Myocyte (in vitro differentiated cells): ENCODE measurements at places on chromosomes 11 and 22.

DNA sequence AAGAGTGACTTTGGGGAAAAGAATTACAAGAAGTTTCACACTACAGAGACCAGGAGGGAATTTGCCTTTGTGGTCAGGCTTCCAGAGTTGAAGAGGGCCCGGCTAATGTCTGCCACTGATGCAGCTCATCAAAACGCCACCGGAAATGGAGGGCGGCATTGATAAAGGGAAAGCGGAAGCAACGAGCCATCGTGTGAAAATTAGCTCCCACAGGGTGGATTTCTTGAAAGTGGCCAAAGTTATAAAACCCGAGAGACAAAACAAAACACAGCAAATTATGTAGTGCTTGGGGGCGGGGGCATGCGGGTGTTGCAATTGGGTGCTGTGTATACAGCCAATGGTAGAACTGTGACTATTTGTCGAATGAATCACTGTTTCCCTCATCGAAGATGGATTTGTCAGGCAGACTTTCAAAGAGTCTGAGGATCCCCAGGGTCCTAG lies 113.0 kb downstream of the ADAMTS15 start:
- DNase-seq: no peak

- no peak for DNase-seq
Observed at GRCh38 chr22:49583886-49584505, 243.7 kb downstream of the BRD1 start.

DNA sequence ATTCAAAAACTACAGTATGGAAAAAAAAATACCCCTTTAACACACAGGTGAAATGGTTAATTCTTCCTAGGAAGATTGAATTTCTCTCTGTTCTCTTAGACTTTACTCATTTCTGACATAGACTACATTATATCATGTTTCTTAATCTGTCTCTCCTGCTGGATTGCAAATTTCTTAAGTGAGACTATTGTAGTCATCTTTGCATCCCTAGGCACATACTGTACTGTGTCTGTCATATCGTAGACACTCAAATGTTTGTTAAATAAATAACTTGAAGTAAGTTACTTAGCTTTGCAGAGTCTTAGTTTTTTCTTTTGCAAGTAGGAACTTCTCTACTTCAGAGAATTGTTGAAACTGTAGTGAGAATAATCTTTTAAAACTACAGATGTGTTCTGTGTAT lies 58.7 kb downstream of the FAM83F start:
- DNase-seq: no peak

DNA sequence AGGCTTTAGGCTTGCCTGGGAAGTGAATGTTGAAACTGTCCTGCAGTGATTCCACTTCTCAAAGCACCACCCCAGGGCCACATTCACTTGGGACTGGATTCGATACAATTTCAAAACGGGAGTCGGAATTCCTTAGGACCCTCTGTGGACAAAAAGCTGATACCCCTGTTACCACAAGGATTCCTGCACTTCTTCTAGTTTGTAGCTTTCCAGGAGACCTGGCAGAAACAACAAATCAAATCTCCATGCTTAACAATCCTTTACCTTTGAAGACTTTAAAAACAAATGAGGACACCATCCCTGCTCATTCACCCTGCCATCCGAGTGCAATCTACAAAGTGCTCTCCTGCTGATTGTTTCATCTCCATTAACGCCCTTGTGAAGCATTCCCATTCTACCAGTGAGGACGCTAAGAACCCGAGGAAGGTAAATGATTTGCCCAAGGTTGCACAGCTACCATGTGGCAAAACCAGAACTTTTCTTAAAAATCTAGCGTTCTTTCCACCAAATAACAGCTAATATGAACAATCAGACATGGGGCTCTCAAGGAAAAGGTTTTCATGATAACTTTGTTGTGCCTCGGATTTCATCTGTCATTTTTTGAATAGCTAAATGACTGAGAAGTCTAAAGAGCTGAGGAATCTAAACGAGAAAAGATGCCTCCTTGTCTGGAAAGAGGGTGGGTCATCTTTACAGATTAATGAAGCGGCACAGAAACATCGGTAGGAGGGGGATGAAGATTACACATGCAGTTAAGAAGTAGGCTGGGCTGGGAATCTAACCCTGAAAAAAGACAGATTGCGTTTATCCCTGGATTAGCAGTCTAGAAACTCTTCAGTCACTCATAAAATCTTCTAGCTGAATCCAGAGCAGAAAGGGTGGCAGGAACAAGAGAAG lies 720 bp upstream of the MPZL2 start:
- no peak for DNase-seq

- no peak for DNase-seq
Observed at GRCh38 chr11:59643390-59643789, 25.4 kb downstream of the PATL1 start.

DNA sequence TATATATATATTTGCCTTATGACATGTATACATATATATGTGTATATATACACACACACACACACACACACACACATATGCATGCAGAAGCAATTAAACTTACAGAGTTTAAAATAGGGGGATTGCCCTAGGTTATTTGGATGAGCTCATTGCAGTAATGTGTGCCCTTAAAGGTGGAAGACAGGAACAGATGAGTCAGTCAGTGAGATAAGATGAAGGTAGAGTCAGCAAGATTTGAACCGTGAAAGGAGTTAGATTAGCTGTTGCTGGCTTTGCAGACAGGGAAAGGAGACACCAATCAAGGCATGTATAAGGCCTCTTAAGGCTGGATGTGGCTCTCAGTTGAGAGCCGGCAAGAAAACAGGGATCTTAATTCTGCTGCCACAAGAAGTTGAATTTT lies 902.4 kb upstream of the RAG2 start:
- DNase-seq: no peak

DNA sequence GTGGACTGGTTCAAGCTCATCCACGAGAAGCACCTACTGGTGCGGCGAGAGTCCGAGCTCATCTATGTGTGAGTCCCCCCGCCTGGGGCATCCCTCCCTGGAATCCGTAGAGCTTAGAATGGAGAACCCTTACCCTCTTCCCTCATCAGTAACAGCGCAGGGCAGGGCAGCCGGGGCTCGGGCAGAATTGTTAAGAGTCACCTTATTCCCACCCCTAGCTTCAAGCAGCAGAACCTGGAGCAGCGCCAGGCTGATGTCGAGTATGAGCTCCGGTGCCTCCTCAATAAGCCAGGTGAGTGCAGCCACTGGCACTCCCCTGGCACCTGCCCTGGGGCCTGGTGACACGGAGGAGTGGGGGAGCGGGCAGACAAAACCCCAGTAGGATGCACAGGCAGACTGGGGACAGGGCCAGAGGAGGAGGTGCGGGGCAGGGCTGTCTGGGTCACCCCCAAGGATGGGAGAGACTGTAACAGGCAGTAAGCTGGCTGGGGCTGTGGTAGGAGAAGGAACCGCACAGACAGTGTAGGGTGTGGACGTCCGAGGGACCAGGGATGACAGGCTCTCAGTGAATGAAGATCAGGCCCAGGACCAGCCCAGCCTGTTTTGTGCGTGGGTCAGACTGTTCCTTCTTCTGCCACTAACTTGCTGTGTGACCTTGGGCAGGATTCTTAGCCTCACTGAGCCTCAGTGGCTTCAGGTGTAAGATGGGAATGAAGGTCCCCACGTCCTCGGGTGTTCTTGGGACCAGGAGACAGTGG lies 20.4 kb downstream of the C22orf23 start:
- DNase-seq: no peak

DNA sequence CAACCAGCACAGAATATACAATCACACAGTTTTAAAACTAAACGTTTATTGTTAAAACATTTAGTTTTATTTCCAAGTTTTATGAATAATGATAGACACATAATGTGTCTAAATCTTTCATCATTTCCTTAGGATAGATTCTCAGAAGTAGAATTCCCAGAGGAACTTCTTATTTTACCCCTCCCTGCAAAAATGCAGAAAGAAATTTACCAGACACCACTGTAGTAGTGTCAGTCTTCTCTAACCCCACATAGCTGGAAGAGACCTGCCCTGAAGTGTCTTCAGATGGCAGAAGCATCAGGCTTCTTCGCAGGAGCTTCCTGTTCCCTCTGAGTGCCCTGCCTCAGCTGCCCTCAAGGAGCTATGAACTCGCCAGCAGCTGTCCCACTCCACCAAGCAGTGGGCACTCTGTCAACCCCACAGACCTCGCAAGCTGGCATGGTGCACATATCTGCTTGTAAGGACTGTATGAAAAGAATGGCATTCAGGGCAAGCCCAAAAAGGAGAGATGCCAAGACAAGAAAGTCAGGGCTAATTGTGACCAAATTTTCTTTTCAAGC lies 28.5 kb upstream of the PAK1 start:
- peak; percentile 96 for DNase-seq

GRCh38 chr11:124745835-124746620 lies 6.0 kb downstream of the VSIG2 start:
- no peak for DNase-seq

DNA sequence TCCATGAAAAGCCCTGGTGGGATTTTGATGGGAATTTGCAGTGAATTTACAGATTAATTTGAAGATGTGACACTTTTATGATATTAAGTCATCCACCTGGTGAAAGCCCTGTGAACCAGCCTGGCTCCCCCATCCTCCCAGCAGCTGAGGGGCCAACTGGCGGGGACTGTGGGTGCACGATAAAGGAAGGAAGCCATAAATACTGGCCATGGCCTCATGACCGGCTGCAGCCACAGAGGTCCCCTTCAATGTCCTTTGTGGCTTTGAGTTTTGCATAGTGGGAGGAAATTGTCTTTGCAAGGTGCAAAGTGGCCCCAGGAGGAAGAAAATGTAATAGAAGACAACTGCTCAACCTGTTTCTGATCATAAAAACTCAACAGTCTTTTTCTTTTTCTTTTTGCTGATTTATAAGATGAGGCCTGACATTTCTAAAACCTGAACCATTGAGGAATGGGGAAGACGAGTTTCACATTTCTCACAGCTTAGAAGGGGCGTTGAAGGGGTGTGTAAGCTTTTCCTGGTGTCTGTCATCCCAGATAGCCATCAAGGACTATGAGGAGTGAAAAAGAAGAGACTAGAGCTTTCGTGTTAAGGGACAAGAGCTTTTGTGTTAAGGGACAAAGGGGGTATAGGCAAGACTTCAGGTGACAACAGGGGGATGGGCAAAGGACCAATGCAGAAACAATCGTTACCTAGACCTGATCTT lies 6.3 kb upstream of the NDUFV1 start:
- DNase-seq: no peak

- DNase-seq: no peak
Observed at GRCh38 chr11:99537681-99538080, 516.9 kb downstream of the CNTN5 start.

GRCh38 chr11:48006301-48006992 lies 26.1 kb downstream of the PTPRJ start:
- no peak for DNase-seq

DNA sequence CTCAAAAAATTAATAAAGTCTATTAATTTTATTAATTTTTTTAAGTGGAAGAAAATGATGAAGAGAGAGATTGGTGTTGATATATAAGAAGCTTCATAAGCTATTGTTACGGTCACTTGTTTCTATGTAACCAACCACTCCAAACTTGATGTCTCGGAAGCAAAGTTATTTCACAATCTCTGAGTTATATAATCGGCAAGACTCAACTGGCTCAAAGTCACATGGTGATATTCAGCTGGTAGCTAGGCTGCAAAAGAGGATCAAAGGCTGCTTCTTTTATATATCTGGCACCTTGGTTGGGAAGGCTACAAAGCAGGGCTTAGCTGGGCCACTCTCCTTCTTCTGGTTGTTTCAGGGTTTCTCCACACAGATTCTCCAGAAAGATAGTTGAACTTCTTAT lies 245.1 kb upstream of the ARHGAP42 start:
- DNase-seq: no peak

GRCh38 chr11:68138237-68138636 lies 17.0 kb upstream of the CHKA start:
- no peak for DNase-seq

DNA sequence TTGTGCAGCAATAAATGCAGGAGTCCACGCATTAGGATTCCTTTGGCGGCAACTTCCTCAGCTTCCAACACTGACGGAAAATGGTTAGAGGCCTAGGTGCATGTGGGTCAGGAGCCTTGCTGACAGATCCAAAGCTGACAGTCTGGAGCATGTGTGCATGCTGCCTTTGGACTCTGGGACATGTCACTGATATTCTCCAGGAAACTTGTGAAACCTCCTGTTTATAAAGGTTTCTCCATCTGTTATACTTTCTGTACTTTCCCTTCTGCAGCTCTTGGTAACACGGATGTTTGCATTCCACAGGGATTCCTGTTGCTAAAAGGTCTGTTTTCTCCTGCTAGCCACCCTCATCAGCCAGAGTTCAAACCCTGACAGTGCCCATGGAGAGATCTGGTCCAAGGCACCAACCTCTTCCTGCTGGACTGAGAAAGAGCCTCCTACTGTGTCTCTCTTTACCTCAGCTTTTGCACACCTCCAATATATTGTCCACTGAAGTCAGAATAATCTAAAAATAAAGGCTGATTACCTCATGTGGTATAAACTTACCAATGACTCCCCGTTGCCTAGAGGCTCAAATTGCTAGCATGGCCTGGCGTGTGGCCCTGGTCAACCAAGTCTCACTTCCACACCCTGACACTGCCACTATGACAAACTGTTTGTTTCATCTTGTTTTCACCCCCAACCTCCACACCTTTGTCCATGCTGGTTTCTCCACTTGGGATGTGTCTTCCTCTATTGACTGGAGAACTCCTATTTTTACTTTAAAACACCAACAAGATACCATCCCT lies 31.1 kb upstream of the LYVE1 start:
- DNase-seq: peak; percentile 83

DNA sequence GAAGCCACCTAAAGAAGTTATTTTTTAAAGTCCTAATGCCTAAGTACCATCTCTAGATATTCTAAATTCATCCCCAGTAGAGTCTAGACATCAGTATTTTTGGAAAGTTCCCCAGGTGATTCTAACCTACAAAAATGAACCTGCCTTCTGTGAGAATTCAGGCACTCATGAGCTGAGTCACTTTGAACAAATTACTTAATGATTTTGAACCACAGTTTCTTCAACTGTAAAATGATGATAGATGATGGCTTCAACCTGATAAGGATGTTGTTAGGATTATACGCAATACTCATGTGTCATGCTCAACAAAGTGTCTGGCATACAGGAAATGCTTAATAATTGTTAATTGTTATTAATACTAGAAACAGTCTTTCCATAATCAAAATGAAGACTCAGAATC lies 82.8 kb upstream of the OR5AK2 start:
- DNase-seq: no peak

GRCh38 chr11:69035946-69036340 lies 12.8 kb upstream of the TPCN2 start:
- peak; percentile 82 for DNase-seq

DNA sequence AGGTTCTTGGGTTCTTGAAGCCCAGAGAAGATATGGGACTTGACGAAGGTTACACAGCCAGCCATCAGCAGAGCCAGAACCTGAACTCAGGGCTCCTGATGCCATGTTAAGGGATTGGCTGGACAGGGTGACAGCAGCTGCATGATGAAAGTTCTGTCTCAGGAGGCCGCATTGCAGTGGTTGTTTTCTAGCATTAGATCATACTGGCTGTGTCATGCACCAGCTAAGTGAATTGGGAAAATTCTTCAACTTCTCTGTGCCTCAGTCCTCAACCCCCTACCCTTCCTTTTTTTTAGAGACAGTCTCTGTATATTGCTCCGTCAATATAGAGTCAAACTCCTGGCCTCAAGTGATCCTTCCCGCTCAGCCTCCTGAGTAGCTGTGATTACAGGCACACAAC lies 5.4 kb upstream of the LTBP3 start:
- no peak for DNase-seq

GRCh38 chr11:86575927-86576326 lies 96.5 kb downstream of the ME3 start:
- DNase-seq: no peak

GRCh38 chr11:5007561-5007960 lies 12.9 kb downstream of the OR51L1 start:
- no peak for DNase-seq
